ENCODE measurements at places on chromosomes 11 and 22. TPM values are rescaled to one million over a fixed set of nuclear protein-coding genes. Genes with fewer than 3 reads are reported as not detected.

DNA sequence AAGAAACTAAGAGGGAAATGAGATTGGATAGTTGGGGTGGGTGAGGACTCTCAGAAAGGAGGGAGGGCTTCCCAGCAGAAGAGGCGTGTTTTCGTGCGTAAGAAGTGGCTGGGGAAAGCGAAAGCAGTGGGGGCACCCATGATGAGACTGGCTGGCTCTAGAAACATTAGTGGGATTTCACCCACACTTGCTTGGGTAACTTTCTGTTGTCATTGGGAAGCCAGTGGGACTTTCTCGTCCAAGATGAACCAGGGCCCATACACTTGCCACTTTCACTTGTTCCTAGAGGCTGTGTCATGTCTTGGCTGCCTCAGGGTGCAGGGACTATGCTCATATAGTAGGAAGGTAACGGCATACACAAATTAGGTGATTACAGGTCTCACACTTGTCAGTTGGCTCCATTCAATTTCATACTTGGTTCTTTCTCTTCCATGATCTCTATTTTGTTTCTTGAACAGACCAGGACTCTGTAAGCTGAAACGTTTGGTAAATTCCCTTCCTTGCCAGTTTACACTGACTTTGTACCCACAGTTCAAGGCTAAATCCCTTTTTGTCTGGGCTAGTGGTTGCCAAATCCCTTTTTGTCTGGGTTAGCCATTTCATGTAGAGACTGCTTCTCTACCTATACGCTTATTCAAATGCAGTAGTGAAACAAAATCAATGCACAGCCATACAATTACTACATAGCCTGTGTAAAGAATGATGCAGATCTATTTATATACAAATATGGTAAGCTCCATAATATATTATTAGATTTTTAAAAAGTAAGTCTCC lies 42.0 kb upstream of the CXCR5 start:
- DNase-seq, result no peak
- no peaks in the 10 kb centered on the region for H3K36me3 ChIP-seq
- H3K4me3 ChIP-seq, result no peak overlapping the region
- H3K27me3 ChIP-seq, result no peaks in the 10 kb centered on the region
- H3K27ac ChIP-seq, result no peak overlapping the region
- peaks cover 4% of the 10 kb centered on the region for H3K4me1 ChIP-seq

- peaks cover 34% of the 10 kb centered on the region for H3K27me3 ChIP-seq
- DNase-seq, result no peak
- H3K4me1 ChIP-seq, result no peaks in the 10 kb centered on the region
- H3K4me3 ChIP-seq, result no peak overlapping the region
- H3K36me3 ChIP-seq, result no peaks in the 10 kb centered on the region
- no peak overlapping the region for H3K27ac ChIP-seq
Measured at GRCh38 chr22:22616636-22617035, 27.8 kb upstream of the GGTLC2 start.

CHADL gene
- total RNA-seq, result 1.3 TPM

GRCh38 chr11:125356797-125357196 lies 139.3 kb downstream of the FEZ1 start:
- no peak overlapping the region for H3K27ac ChIP-seq
- no peaks in the 10 kb centered on the region for H3K27me3 ChIP-seq
- H3K4me3 ChIP-seq, result no peak overlapping the region
- no peaks in the 10 kb centered on the region for H3K36me3 ChIP-seq
- DNase-seq, result no peak

GRCh38 chr11:121389651-121390050 lies 62.5 kb upstream of the SORL1 start:
- DNase-seq, result peak; percentile 34
- H3K36me3 ChIP-seq, result no peaks in the 10 kb centered on the region
- peaks cover 2% of the 10 kb centered on the region for H3K4me1 ChIP-seq
- H3K27me3 ChIP-seq, result no peaks in the 10 kb centered on the region
- H3K27ac ChIP-seq, result no peak overlapping the region

MPPED2 gene
- 2.6 TPM for total RNA-seq

DNA sequence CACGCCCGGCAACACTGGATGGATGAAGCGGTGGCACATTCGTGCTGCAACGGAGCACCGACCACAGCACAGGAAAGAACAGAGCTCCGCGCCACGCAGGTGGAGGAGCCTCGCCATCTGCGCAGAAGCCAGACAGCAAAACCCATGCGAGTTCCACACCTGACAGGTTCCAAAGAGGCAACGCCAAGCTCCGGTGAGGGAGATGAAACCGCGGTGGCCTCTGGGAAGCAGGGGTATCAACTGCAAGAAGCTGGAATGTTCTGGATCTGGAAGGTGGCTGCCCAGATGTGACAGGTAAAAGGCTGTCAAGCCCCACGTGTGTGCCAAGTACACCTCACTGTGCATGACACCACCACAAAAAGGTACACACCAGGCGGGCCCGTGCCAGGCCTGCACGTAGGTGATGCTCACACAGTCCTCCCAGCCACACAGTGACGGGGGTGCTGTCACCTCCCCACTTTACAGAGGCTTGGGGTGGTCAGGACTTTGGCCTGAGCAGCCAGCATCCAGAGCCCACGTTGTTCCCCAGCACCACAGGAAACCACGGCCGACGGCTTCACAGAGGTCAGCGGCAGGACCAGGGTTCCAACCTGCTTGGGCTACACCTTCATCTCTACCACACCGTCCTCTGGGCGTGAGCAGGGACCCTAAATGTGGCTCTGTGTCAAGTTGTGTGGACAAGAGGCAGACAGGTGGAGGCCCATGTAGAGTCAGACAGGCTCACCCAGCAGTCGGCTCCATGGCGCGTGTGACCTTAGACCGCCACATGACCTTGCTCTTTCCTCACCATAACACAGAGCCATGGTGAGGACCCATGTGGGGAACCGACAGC lies 19.7 kb upstream of the EFCAB6 start:
- no peak for DNase-seq
- no peaks in the 10 kb centered on the region for H3K4me1 ChIP-seq
- no peaks in the 10 kb centered on the region for H3K27me3 ChIP-seq
- no peak overlapping the region for H3K27ac ChIP-seq

GRCh38 chr11:73162196-73162740 lies 20.1 kb upstream of the FCHSD2 start:
- no peak overlapping the region for H3K27ac ChIP-seq
- no peak for DNase-seq

CPT1B gene
- total RNA-seq, result 68.3 TPM

DMC1 gene
- 6.8 TPM for total RNA-seq

- H3K4me1 ChIP-seq, result peaks cover 11% of the 10 kb centered on the region
- H3K36me3 ChIP-seq, result no peaks in the 10 kb centered on the region
- peak overlapping the region; percentile 70 for H3K4me3 ChIP-seq
- no peak for DNase-seq
- no peak overlapping the region for H3K27ac ChIP-seq
Measured at GRCh38 chr11:118870396-118871343, 13.0 kb upstream of the CXCR5 start.

FBLN1 gene
- 137 TPM for total RNA-seq

DNA sequence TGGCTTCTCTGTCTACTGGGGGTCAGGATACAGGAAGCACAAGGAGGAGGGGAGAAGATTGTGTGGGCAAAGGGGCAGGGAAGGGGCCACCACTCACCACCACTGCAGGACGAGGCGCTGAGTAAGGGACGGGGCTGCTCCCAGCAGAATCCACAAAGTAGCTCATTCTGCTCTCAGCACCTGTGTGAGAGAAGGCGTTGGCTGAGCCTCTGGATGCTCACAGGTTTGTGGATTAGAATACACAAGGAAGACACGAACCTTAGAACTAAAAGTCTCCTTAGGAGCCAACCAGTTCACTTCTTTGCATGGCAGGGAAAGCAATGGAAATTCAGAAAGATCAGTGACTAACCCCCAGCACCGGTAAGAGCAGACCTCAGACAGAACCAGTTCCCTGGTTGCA lies 14.4 kb downstream of the ETS1 start:
- H3K27me3 ChIP-seq, result no peaks in the 10 kb centered on the region
- peak overlapping the region; percentile 0 for H3K27ac ChIP-seq
- H3K4me1 ChIP-seq, result peaks cover 26% of the 10 kb centered on the region
- no peak overlapping the region for H3K4me3 ChIP-seq
- peak; percentile 74 for DNase-seq

MB gene
- total RNA-seq, result 0.29 TPM

PGA5 gene
- total RNA-seq, result 0.33 TPM

DNA sequence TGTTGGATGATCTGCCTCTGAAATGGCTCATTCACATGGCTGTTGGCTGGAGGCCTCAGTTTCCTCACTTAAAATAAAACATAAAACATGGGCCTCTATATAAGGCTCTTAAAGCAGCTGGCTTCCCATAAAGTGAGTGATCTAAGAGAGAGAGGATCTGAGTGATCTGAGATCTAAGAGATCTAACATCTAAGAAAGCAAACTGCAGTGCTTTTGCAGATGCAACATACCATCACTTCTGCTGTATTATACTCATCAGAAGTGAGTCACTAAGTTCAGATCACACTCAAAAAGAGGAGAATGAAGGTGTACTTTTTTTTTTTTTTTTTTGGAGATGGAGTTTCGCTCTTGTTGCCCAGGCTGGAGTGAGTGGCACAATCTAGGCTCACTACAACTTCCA lies 18.1 kb upstream of the HSPA8 start:
- no peaks in the 10 kb centered on the region for H3K27me3 ChIP-seq
- H3K27ac ChIP-seq, result no peak overlapping the region
- no peak for DNase-seq
- no peak overlapping the region for H3K4me3 ChIP-seq
- H3K36me3 ChIP-seq, result peaks cover 12% of the 10 kb centered on the region

- no peaks in the 10 kb centered on the region for H3K4me1 ChIP-seq
- H3K27me3 ChIP-seq, result no peaks in the 10 kb centered on the region
- H3K27ac ChIP-seq, result no peak overlapping the region
- no peak overlapping the region for H3K4me3 ChIP-seq
Measured at GRCh38 chr22:28771195-28771791, 1.2 kb upstream of the CCDC117 start.

DNA sequence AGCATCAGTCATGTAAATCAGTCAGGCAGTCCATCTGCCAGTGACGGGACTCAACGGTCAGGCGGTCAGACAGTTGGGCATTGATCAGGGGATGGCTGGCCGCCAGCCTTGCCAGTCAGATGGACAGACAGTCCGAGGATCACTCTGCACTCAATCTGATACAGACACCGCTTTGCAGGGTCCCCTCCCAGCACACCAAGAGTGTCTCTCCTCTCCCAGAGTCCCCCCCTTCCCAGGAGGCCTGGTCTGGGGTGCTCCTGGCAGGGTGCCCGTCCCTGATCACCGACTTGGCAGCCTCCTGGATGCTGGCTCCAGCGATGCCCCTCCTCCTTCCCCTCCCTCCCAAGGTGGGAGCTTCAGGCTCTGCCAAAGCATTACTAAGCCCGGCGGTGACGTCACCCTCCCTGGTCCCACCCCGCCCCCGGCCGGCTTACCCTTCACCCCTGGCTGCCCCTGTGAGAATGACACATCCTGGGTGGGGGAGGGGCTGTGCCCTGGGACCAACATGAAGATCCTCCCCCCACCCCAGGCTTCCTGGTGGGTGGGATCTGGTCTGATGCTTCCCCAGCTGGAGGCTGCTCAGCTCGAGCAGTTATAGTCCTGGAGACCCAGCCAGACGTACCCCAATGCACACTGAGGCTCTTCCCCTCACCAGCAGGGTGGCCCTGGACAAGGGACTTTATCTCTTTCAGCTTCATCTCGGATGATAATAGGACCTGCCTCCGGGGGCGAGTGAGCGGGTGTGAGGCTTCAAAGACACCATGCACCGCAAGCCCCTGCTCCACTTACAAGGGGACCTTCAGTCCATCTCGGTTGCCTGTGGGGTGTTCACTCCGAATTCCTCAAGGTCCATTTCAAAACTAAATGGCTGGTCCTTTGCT lies 69.2 kb downstream of the CD82 start:
- H3K27me3 ChIP-seq, result no peaks in the 10 kb centered on the region
- no peak overlapping the region for H3K4me3 ChIP-seq
- no peaks in the 10 kb centered on the region for H3K36me3 ChIP-seq
- no peak overlapping the region for H3K27ac ChIP-seq
- peak; percentile 85 for DNase-seq
- H3K4me1 ChIP-seq, result peaks cover 6% of the 10 kb centered on the region

DNA sequence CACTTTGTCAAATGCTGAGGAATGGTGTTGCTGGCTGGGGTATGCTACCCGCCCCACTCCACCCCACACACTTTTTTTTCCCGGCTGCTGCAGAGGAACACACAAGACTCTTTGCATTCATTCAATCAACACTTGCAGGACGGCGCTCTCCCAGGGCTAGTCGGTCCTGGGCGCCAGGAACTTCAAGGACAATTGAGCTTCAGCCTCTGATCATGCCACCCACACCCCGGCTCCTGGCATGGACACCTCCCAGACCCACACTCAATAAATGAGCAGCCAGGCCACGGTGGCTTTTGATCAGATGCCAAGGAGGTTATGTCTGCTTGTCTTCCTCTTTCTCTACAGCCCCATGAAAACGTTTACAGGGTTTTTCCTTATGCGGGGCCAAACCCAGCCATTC lies 19.8 kb downstream of the TPST2 start:
- H3K27ac ChIP-seq, result no peak overlapping the region
- no peak for DNase-seq
- no peaks in the 10 kb centered on the region for H3K27me3 ChIP-seq
- peaks cover 13% of the 10 kb centered on the region for H3K36me3 ChIP-seq

DNA sequence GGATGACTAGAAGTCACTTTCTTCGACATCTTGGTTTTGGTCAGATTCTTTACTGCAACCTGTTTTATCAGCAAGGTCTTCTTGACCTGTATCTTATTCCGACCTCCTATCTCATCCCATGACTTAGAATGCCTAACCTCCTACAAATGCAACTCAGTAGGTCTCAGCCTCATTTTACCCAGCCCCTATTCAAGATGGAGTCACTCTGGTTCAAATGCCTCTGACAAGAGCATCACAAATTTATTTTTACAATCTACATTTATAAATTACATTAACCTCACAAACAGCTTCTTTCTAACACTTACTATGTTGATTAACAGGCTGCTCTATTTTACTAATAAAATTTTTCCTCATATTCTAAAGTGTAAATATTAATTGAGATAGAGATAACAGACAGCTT lies 867.0 kb upstream of the CNTN5 start:
- H3K27me3 ChIP-seq, result no peaks in the 10 kb centered on the region
- H3K4me1 ChIP-seq, result no peaks in the 10 kb centered on the region
- no peak for DNase-seq
- no peak overlapping the region for H3K4me3 ChIP-seq
- peaks cover 38% of the 10 kb centered on the region for H3K36me3 ChIP-seq
- H3K27ac ChIP-seq, result no peak overlapping the region
